ENCODE measurements at places on chromosomes 6 and 20.

DNA sequence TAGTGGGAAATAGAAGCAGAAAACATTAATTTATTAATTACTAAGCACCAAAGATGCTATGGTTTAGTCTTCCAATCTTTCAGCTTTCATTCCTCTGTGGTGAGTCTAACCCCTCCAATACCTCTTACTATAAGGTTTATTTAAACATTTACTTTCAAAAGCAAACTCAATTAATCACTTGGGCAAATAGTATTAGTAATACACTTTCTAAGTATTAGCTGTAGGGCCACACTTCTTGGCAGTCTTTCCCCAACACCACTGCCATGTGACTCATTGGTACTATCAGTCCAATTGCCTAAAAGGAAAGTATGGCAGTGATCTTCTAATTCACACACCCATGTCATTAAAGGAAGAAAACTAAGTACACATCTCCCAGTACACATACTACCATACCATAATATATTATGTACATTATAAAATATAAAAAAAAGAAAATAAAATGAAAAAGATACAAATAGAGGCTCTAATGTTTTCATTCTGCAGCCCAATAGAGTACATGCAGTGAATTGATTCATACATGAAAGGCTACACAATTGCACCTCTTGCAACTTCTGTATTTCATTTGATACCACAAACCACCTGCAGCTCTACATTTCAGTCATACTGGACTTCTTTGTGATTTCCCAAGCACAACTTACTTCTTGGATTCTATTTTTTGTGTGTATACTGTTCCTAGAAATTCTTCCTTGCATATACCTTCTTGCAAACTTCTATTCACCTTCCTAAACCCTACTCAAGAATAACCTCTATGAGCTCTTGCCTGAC, 218.6 kb downstream of the PKHD1 start:
- no peak for DNase-seq

DNA sequence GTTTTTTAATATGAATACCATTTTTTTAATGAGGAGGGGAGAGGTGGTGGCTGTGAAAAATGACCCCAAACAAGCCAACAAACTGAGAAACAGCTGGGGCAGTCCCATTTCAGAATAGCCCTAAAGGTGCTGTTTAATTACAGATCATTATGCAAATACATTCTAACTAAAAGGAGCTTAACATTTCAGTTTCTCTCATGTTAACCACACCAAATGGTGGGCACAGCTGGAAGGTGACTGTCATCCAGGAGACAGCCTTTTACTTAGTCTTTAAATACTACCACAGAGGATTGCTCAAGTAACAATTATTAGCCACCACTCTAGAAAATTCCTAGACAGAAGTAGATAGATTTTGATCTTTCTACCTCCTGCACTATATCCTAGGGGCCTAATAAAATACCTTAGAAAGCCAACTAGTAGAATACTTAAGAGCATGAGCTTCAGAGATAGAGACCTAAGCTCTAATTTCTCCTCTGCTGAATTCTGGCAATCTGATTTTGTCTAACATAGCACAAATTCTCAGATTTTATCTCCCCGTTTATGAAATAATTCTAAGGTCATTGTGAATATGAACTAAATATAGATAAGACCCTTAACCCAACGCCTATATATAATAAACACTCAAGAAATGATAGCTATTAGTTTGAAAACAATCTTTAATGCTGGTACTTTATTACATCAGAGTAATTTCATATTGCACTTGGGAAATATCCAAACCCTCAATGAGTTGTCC, 615.1 kb upstream of the NRSN1 start:
- DNase-seq = no peak

GRCh38 chr6:44415873-44416502, 28.5 kb downstream of the CDC5L start:
- DNase-seq = no peak

DNA sequence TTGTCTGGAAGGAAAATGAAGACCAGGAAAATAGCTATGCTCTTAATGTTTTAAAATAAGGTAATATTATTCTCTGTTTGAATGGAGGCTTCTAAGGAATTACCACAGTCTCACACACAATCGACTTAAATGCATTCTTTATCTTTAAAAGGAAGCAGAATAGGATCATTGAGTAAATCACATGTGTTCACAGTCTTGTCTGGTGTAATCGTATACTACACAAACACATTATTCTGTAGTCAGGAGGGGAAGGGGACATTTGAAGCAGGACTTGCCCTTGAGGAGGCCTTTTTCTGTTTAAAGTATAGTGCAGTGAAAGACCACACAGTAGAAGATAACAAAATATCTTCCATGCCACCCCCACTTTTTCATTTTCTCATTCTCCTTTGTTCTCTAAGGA, 20.6 kb upstream of the REV3L start:
- no peak for DNase-seq

- DNase-seq = no peak
Measured at GRCh38 chr6:125232466-125232865, 69.3 kb downstream of the HDDC2 start.

DNA sequence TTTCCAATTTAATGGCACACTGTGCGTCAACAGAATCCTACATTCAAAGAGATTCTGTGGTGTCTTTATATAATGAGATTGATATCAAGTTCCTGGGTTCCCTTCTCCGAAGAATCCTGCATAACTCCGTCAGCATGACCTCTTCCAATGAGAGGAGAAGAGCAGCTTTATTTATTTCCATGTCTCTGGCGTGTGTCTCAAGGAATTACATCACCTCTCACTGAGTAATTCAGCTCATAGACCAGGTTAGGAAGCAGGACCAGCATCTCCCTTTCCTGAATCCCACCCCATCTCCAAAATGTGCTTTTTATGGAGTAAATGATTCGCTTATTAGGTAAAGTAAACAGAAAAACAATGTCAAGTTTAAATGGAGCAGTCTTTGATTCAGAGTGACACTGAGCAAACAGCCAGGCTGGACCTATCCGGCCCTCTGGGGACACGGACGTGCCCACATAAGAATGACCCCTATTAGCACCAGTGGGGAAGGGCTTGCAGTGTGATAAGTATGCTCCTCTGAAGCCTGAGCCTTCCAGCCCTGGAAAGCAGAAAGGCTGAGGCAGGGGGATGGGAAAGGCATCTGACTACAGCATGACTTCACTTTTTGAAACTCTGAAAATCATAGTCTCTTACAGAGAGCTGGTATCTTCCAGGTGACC, 165.2 kb downstream of the CLIC5 start:
- DNase-seq = no peak

DNA sequence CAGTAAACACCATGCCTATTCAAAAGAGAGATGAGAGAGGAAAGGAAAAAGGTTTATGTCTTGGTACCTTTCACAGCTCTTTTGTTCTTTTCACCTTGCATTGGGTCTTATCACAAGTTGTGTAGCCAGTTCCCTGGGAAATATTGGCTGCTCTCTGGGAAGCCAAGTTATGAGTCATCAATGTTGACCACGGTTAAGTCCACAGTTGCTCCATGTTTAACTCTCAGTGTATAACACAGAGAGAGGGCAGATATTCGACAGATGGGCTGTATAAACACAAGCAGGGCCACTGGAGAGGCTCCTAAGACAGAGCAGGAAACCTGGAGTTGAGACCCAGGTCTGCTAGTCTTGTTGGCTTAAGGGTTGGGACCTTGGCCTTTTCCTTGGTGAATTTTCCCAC, 718.6 kb downstream of the QKI start:
- DNase-seq = no peak

DNA sequence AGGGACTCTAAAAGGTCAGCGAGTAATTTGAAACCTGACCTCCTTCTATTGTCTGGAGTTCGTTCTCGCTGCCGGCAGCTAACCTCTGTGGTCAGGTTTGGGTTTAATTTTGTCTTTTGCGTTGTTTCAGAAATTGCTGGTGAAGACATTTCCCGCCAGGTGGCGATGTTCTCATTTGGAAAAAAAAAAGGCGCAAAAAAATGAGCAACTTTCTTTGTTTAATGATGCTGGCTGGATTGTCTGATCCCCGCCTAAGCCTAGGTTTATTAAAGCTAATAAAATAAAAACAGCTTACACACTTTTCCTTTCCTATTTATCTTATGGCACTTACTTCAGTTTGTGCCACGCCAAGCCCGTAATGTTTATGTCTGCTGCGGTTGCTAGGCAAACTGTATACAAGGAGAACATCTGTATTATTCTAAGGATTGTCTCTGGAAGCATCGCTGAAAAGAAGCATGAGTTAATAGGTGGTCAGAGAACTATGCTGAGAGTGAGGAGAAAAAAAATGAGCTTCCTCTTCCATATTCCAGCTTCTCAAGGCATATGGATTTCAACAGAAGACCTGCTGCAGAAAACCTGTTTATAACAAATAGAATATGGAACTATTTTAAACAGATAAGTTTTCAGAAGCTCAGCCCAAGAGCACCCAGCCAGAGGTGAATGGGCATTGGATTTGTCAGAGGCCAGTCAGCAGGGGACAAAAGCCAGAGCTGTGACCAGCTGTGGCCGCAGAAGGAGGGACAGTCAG, 205.7 kb downstream of the DOK5 start:
- DNase-seq = peak; percentile 28

DNA sequence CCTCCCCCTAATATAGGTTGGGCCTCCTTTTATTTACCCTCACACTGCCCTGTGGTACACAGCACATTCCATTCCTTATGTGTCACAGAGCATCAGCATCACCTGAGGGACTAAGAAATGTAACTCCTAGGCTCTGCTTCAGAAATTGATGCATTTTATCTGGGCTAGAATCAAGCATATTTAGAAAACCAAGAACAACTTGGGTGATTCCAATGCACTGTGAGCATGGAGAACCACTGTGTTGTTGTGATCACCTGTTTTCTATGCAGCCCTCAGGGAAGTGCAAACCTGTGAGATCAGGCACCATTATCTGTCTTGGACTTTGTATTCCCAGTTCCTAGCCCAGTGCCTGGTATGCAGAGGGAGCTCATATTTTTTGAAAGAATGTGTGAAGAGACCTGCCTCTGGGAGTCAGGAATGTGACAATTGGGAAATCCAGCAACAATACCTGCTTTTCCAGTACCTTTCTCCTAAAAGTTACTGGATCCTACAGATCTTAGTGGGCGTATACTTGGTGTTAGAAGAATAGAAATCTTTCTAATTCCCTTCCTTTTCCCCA, 7.0 kb downstream of the KAT14 start:
- no peak for DNase-seq

GRCh38 chr6:27441001-27441400, 31.9 kb downstream of the ZNF184 start:
- DNase-seq = no peak

DNA sequence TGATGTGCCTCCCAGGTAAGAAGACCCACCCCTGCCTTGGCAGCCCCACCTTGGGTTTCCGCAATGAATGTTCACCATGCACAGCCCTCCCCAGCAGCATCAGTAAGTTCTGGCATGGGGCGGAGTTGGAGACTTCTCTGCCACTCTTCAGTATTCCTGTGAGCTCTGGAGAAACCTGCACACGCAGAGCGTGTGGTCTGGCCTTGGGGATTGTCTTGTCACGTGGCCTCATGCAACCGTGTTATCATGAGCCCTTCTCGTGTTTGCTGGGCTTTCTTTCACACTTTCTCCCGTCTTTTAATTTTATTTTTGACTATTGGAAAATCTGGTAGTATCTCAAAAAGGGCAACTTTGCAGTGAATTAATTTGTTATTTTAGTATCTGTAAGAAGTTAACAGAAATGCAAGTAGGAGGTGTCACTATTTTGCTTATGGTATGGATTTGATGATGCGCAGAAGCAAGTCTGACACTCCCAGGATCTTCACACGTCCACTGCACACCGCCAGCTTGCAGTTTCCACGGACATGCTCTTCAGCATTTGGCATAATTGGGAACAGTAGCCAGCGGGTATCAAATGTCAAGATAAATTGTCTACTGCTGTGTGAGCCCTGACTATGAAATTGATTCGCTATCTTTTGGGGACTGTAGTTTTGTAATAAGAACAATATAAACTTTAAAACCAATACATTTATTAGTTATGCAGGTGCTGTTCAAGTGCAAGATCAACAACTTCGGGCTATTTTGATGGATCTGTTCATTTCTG, 463.5 kb downstream of the QKI start:
- no peak for DNase-seq

- no peak for DNase-seq
Measured at GRCh38 chr6:75494290-75494689, 690 bp upstream of the FILIP1 start.

DNA sequence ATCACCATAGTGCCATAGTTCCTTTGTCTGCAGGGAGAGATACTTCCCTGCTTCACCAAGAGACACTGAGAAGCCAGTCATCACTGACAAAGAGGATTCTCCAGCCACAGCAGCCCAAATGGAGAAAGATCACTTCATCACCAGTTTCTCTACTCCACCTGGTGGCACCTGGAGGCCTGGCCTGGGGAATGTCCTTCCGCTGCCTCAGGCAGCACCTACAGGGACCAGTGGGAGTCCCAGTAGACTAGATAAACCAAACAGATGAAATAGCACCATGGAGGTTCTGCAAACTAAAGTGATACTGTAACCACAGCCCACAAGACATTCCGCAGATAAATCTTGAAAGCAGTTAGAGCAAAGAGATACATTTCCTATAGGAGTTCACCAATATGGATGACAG, 266.5 kb downstream of the C6orf118 start:
- DNase-seq = no peak

GRCh38 chr6:152313542-152314482, 323.4 kb downstream of the SYNE1 start:
- no peak for DNase-seq

GRCh38 chr6:56758553-56758952, 115.9 kb upstream of the DST start:
- no peak for DNase-seq
